Cortex of kidney (tissue), 1 donor: ENCODE measurements at places on chromosomes 16 and 17.

- DNase-seq: no peak
These were observed 219.6 kb upstream of the IRX3 start for GRCh38 chr16:54506214-54506580.

- no peak for DNase-seq
These were observed 808 bp upstream of the RGS11 start for GRCh38 chr16:276426-277077.

GRCh38 chr17:35977509-35977908 is 3.8 kb downstream of the CCL16 start:
- no peak for DNase-seq

DNA sequence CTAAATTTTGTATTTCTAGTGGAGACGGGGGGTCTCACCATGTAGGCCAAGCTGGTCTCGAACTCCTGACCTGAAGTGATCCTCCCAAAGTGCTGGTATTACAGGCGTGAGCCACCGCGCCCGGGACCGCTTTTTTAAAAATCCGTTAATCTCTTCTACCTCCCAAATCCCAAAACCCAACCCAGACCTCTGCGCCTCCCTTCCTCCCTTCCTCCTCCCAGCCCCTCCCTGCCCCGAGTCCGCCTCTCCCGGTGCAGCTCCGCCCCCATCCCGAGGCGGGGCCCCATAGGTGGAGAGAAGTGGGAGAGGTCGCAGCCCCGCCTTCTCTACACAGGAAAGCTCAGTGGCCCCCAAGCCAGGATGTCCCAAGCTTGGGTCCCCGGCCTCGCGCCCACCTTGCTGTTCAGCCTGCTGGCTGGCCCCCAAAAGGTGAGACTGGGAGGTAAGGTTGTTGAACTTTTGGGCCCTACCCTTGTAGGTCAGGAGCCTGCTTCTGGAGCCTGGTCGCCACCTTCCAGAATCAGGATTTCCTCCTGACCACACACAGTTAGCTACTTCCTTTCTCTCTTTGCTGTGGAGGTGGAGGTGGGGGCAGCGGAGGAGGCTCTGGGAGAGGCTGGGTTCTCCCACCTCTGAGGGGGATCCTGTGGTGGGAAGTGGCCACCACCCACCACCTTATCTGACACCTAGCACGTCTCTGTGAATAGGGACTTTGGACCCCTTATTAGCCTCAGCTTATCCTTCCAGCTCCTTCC is at the start of gene TMEM92:
TSS of gene TMEM92 (plus strand) at position 325 of the 755 bp plus-strand sequence. CDS start at position 361, 36 bp downstream.
- no peak for DNase-seq

DNA sequence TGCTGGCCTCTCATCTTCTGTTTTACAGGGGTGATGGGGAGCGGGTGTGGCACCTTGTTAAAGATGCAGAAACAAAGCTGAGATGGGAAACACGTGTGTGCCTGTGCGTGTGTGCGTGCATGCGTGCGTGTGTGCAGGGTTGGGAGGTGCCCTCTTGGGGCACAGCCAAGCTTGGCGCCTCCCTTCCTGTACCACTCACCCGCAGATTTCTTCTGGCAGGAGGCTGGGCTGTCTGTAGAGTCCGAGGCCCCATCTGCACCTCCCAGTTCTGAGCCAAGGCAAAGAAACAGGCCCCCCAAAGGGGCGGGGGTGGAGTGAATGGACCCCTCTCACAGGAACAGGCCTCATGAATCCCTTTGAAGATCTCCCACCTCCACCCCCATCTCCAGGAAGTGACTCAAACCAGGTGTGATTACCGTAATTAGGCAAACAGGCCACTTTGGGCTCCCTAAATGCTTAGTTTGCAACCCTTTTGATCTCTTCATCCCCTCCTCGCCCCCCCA is 20.9 kb downstream of the TNS4 start:
- DNase-seq: no peak

DNA sequence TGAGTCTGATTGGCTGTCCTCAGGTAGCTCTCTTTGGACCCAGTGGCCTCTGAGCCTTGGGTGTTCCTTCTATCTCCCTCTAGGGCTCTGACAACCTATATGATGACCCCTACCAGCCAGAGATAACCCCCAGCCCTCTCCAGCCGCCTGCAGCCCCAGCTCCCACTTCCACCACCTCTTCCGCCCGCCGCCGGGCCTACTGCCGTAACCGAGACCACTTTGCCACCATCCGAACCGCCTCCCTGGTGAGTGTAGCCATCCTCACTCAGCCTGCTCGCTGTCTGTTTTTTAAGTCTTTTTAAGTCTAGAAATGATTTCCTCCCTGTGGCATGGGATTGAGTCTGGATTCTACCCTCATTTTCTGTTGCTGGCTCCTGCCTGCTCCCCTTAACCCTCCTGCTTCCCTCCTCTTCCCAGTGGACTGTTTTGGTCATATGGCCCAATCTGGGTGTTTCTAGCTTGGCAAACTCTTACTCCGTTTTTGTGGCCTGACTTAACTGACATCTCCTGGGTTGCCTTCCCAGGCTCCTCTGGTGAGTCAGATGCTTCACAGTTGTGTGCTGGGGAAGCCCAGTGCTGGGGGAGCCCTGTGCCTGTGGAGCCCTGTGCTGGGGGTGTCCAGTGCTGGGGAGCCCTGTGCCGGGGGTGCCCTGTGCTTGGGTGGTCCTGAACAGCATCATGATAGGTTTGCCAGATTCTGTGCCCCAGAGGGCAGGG is 9.9 kb downstream of the TAOK2 start:
- no peak for DNase-seq
